ENCODE measurements at places on chromosomes 1 and 21.
A peak's percentile ranks its signal among the peaks of the same experiment; 100 is the strongest.

- peak; percentile 62 for DNase-seq
These were observed 28.5 kb upstream of the LRRC8C start for GRCh38 chr1:89604414-89604735.

- peak; percentile 29 for DNase-seq
These were observed 46.4 kb upstream of the SOD1 start for GRCh38 chr21:31612894-31613785.

- peak; percentile 96 for DNase-seq
These were observed 123.5 kb downstream of the PTPN14 start for GRCh38 chr1:214427871-214428277.

DNA sequence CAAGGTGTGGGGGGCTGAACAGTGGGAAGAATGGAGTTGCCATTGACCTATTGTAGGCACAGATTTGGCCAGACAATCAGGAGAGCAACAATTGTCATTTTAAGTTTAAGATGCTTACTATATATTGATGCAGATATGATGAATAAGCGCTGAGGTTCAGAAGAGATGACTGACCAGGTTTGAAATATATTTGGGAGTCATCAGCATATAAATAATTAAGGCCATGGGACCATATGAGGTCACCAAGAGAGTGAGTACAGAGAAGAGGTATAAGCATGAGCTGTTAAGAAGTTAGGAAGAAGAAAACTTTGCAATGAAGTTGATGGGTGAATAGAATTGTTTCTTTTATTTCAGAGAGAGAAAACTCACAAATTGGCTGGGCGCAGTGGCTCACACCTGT lies 4.5 kb upstream of the GADD45A start:
- DNase-seq = no peak

DNA sequence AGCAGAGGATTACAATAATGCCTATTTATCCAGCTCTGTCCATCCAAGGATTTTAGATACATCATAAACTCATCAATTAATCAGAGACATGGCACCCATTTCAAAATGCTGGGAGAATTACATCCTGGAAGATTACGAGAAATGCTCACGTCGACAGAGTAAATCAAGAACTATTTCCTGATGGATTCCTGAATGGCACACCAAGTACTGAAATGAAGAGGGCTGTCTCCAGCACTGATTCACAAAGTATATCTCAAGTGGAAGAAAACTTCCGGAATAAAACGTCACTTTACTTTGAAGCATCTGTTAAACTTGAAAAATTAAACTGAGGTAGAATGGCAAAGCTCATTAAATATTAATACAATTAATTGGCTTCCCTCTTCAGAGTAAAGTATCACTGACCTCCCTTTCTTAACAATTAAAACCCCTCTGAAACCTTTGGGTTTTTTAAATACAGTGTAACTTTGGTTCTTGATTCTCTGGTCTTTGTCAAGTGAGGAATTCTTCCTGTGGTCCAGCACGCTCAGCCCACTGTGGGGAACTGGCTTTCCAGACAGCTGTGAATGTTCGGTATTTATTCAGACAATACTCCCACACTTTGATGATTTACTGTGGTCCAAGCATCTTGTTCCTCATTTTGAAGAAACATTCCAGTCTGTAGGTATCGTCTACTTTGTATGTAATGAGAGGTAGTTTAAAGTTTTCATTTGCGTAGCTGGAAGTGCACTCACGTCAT lies 288.0 kb downstream of the NFIA start:
- DNase-seq = no peak

DNA sequence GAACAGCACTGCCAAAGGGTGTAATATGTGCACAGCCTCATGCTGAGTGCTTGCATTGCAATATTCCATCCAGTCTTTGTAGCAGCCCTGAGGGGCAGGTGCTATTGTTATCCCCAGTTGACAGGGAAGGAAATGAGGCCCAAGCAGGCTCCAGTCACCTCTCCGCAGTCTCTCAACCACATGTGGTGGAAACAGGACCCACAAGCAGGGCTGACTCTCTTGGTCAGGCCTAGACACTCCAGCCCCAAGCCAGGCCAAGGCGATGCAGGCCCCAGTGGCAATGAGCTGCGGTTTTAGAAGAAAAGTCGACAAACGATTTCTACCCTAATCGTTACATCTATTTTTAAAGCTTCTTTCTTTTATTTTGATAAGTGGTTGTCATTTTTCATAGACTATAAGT lies 52.6 kb upstream of the GADD45A start:
- no peak for DNase-seq

DNA sequence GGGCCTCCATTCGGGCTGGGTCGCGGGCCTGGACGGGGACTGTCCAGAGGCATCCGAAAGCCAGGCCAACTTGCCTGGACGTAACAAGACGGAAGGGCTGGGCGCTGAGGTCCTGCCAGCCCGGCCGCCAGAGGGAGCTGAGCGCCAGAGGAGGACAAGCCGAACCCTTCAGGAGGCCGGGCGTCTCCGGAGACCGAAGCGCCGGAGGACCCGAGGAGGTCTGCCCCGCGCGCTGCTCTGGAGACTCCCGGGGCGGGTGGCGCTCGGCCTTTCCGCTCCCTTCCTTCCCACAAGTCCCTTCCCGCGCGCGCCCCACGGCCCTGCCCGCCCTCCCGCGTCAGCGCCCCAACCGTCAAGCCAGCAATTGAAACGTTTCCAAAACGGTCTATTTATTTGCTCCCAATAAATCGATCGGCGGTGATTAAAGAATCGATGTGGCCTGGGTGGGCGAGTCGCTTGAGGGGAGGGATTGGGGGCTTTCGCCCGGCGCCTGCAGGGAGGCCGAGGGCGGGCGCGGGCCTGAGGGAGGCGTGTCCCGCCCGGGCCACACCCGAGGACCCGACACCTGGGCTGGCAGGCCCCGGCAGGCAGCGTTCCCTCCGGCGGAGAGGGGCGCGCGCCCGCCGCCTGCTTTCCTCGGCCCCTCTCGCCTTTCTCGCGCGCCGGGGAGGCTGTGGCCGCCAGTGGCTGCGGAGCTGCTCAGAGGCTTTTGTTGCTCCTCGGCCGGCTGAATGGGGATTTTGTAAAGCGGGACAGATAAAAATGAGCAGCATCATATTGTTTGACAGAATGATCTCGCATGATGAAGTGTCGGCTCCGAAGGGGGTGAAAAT lies 5.2 kb upstream of the FOXD3 start:
- DNase-seq = peak; percentile 63

DNA sequence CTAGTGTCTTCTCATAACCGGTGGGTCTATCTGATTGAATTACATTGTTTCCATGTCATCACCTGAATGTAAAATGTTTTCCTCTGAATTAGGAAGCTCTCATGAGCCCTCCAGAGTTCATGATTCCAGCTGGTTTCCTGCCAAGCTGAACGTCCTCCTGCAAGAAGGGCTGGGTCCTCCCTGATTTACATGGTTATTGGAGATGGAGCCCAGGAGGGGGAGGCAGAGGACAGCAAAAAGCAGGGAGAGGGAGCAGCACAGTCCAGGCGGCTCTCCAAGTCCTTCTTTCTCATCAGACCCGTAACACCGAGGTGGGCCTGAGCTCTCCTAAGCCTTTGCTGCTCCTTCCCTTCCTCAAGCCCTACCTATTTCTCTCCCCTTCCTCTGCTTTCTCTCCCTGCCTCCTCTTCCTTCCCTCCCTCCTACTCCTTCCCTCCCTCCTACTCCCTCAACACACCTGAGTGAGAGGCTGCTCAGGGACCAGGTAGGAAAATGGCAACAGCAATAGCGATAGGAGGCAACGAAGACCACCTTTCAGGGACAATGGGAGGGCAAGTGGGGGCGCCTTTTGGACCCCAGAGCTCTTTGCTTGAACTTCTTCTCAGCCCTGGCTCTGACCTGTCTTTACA lies 265.9 kb downstream of the PRDM2 start:
- DNase-seq = peak; percentile 77

GRCh38 chr1:116986421-116987255 lies 14.9 kb upstream of the CD101 start:
- no peak for DNase-seq

- DNase-seq = no peak
These were observed 6.6 kb upstream of the PRMT2 start for GRCh38 chr21:46628868-46629267.

DNA sequence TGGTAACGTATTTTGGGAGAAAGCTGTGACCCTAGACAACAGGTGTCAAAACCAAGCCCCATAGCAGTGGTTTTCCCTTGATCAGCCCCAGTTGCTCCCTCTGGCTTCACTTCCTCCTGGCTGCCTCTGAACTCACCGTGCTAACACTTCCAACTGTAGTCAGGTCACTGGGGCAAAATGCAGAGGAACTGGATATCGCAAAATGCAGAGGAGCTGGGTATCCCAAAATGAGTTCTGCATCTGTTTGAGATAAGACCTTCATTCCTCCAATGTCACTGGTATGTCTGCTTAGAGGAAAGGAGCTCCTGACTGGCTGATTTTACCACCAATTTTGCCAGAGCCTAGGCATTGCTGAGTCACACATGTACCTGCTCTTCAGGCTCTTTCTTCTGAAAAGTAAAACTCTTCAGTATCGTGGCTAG lies 19.6 kb upstream of the TACSTD2 start:
- DNase-seq = no peak

DNA sequence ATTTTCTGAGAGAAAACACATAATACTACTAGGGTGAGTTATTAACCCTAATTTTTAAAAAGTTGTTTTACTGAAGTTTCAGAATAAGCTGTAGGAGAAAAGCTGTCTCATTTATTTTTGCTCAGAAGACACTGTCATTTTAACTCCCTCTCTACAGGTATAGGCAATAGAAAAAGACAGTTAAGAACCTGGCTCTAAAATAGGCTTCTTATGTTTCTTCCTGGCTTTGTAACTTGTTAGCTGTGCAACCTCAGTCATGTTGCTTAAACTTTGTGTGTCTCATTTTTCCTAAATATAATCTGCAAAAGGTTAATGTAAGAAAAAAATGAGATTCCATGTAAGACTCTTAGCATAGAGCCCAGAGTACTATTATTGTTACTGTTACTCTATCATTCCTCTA lies 64.4 kb downstream of the TTLL7 start:
- DNase-seq = no peak

GRCh38 chr1:203219934-203220333 lies 9.5 kb downstream of the CHIT1 start:
- no peak for DNase-seq

DNA sequence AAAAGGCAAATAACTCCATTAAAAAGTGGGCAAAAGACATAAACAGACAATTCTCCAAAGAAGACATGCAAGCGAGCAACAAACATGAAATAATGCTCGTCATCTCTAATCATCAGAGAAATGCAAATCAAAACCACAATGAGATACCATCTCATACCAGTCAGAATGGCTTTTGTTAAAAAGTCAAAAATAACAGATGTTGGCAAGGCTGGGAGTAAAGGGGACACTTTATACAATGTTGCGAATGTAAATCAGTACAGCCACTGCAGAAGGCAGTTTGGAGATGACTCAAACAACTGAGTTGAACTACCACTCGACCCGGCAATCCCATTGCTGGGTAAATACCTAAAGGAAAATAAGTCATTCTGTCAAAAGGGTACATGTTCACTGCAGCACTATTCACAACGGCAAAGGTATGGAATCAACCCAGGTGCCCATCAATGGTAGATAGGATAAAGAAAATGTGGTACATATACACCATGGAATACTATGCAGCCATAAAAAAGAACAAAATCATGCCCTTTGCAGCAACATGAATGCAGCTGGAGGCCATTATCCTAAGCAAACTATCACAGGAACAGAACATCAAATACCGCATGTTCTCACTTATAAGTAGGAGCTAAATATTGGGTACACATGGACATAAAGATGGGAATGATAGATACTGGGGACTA lies 25.9 kb downstream of the TSPAN2 start:
- DNase-seq = no peak

DNA sequence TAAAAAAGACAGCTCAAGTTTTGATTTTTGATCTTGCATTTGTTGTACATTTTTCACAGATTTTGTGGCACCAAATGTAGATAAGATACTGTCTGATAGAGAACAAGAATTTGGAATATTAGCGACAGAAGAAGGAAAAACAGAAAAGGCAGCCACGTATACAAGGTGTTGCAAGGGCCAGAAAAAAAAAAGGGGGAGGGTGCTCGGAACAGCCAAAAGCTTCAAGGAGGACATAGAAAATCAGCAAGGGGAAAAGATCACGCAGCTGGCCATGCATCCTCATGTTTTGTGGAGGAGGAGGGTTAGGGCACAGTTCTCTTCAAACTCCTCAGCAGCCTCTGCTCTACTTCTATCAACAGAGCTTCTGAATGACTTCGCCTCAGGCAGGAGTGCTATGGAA lies 80.7 kb upstream of the MROH9 start:
- DNase-seq = no peak

GRCh38 chr21:15009837-15010363 lies 54.9 kb downstream of the NRIP1 start:
- peak; percentile 69 for DNase-seq

GRCh38 chr1:9281908-9282695 lies 10.6 kb upstream of the SPSB1 start:
- DNase-seq = no peak

- DNase-seq = peak; percentile 0
These were observed 143.8 kb downstream of the DAB1 start for GRCh38 chr1:57279909-57280666.

DNA sequence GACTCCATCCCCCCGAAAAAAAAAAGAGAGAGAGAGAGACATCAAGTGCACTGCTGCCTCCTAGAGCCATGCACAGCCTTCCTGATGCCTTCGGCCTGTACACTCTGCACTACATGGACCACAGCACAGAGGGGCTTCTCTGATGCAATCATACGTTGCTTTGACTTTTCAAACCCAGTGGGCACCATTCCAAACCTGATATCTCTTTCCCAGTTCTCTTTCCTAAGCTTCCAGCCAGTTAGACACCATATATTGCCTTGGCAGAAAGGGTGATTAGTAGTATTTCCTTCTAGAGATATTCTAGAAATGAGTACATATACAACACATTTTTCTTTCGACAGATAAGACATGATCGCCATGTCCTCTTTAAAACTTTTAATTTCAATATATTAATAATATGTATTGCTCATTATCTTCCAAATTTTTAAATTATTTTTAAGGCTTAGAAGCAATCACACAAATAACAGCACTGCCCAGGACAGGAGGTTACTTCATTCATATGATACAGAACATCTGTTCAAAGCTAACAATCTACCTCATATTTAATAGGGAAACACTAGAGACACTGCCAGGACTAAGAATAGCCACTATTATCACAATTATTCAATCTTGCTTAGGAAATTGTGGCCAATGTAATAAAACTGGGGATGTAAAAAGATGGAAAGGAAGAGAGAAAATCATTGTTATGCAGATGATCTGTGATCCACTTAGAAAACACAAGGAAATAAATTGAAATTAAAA lies 9.9 kb downstream of the CLCA1 start:
- DNase-seq = peak; percentile 10
